Pancreas (tissue), 10 donors: ENCODE measurements at places on chromosomes 11 and 22. TPM values are rescaled to one million over a fixed set of nuclear protein-coding genes. Genes with fewer than 3 reads are reported as not detected.

Gene AMPD3
- 10.0 TPM for total RNA-seq

DNA sequence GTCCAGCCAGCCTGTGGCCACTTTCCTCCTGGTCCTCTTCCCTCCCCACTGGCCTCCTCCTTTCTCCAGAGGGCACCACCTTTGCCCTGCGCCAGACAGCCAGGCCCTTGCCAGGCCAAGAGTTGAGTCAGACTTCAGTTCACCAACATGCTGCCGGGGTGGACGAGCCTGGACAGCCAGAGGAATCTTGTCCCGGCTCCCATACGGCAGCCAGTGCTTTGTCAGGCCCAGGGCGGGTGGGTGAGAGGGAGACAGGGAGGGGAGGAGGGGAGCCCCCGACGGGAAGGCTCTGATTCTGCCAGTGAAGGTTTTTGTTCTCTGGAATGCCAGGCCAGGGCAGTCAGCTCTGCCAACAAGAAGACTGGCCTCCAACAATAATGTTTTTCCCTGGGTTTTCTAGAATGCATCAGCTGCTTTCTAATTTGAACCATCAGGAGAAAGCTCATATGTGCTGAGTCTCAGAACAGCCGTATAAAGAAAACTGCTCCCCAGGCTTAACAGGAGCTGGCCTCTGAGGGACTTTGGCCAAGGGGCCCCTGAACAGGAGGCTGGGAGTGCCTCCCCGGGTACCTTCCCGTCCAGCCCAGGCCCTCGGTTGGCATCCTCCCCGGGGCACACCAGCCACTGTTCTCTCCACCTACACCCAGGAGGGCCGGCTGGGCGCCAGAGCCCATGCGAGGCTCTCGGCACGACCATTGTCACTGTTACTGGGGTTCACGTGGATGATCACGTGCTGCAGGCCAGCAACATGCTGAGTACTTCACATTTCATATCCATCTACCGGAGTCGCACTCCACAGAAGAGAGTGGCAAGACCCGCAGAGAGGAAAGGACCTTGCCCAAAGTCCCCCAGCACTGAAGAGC lies 28.6 kb downstream of the LIF start:
- no peak overlapping the region for H3K27ac ChIP-seq
- H3K27me3 ChIP-seq, result no peaks in the 10 kb centered on the region
- no peaks in the 10 kb centered on the region for H3K36me3 ChIP-seq
- no peak for DNase-seq
- no peak overlapping the region for H3K4me3 ChIP-seq

GRCh38 chr11:33515347-33515746 lies 185.3 kb downstream of the C11orf91 start:
- H3K4me3 ChIP-seq, result no peak overlapping the region
- H3K27ac ChIP-seq, result no peak overlapping the region
- H3K36me3 ChIP-seq, result no peaks in the 10 kb centered on the region
- no peaks in the 10 kb centered on the region for H3K4me1 ChIP-seq
- no peak for DNase-seq

Gene WBP2NL
- total RNA-seq, result 2.8 TPM

DNA sequence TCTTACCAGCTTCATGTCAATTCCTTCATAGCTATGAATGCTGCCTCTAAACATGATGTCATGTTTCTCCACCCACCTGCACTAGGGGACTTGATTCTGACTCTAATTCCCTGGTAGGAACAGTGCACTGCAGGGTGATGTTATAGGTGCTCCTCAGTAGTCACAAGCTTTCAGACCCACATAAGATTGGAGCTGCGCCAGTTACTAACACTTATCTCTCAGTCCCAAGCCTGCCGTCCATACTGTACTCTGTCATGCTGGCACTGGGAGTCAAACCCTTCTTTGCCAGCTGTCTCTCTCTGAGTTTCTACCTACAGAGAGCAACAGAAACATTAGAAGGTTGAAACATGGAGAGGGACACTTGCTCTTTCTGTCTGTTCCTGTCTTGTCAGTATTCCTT lies 5.5 kb downstream of the OR56A1 start:
- no peaks in the 10 kb centered on the region for H3K36me3 ChIP-seq
- no peak overlapping the region for H3K27ac ChIP-seq
- no peaks in the 10 kb centered on the region for H3K4me1 ChIP-seq

DNA sequence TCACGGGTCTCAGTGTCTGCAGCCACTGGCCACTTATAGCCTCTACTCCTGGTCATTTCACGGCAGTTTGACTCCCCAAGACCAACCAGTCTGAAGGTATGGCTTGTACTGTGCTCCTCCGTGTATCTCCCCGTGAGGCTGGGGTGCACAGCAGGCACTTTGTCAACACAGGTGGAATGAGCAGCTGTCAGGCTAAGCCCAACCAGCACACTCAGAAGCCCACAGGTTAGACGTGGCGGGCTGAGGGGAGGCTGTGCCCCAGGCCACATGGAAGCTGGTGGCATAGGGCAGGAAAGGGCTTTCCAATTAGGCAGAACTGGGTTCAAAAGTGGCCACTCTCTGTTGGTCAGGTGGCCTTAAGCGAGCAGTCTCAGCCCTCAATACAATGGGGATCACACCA lies 7.0 kb downstream of the TP53I11 start:
- no peaks in the 10 kb centered on the region for H3K36me3 ChIP-seq
- H3K27me3 ChIP-seq, result no peaks in the 10 kb centered on the region
- no peak overlapping the region for H3K27ac ChIP-seq

DNA sequence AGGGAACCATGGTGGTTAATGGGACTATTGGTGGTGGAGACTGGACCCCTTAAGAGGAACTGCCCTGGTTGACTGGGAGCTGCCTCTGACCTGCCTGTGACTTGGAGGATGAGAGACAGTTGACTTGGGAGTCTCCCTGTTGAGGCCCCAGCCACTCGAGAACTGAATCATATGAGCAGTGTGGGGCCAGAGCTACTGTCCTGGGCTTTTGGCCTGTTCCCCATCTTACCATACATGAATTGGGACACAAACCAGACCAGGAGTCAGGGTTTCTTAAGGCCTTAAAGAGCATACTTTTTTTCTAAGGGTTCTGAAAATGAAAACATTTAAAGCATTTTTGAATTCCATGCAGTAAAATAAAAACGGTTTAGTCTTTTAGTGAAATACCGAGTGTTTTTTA lies 92.8 kb downstream of the TEAD1 start:
- no peak overlapping the region for H3K4me3 ChIP-seq
- H3K4me1 ChIP-seq, result no peaks in the 10 kb centered on the region
- H3K36me3 ChIP-seq, result no peaks in the 10 kb centered on the region
- H3K27ac ChIP-seq, result no peak overlapping the region

- H3K4me3 ChIP-seq, result no peak overlapping the region
- no peaks in the 10 kb centered on the region for H3K36me3 ChIP-seq
- no peaks in the 10 kb centered on the region for H3K4me1 ChIP-seq
- no peak for DNase-seq
- H3K27ac ChIP-seq, result no peak overlapping the region
- peaks cover 14% of the 10 kb centered on the region for H3K27me3 ChIP-seq
Measured at GRCh38 chr11:17471501-17471900, 5.1 kb downstream of the ABCC8 start.
